ENCODE measurements at places on chromosomes 3 and 15.

DNA sequence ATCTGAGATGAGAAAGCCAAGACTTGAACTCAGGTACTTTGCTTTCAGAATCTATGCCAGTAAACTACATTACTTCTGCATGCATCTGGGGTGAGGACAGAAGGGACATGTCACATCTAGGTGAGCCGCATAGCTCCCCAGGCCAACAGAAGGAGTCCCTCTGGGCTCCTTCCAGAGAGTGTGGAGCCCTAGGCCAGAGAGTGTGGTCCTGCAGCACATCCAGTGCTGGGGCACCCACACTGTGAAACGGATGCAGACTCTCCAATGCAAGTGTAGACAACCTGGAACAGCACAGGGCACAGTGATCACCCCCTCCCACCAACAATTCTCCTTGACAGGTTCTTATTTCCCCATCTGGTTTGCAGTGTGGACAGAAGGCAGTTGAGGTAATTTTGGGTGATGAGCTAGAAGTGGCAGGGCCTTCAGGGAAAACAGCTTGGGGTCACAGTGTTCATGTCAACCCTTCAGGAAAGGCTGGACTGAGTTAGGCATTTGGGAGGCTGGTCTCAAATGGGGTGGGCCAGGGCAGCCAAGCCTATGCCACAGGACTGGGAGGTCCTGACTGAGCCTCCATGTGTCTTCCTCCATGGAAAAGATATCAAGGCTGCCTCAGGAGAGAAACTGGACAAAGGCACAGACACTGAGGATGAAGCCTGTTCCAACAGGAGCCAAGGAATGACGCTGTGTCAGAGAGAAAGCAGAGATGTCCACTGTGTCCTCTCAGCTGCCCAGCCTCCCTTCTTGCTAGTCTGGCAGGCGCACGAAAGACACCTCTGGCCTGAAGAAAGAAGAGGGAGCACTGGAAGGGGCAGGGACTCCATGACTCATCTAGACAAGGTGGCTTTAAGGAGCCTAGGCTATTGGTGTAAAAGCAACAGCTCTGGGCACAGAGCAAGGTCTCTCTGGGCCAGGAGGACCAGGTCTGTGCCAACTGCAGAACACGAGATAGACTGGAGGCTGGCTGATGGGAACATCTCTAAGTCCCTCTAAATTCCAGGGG, 1.7 kb downstream of the PLCD1 start:
- no peak for DNase-seq

GRCh38 chr15:42691308-42691707, 45.6 kb downstream of the CDAN1 start:
- no peak for DNase-seq

DNA sequence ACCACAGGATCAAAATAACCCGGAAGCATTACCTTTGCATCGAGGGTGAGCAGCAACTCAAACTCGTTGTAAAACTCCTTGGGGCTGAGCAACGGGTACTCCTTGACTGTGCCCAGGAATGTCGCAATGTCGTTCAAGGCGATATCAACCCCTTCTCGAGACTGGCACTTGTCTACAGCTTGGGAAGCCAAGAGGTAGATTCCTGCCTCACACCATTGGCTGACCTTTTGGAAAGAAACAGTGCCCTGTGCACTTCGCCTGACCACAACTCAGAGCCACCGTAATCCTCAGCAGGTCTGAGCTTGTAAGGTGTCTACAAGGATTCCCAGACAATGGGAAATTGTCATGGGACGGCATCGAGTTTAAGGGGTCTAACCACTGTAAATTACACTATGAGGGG, 43.9 kb downstream of the B3GNT5 start:
- DNase-seq: no peak

DNA sequence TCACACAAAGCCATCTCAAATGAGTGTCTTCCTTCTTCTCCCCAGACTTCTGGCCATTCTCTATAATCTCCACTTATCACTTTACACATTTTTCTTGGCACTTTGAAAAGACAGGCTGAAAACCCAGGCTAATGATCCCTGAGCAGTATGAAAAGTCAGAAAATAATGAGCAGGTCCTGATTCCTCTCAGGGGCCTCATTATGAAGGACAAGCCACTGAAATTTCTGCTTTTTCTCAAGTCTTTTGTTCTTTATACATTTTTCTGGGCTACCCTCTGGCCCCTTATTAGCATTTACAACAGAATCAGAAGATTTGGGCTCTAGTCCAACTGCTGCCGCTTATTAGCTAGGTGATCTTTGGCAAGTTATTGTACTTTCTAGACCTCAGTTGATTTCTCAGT, 9.5 kb upstream of the ST6GAL1 start:
- DNase-seq: no peak

DNA sequence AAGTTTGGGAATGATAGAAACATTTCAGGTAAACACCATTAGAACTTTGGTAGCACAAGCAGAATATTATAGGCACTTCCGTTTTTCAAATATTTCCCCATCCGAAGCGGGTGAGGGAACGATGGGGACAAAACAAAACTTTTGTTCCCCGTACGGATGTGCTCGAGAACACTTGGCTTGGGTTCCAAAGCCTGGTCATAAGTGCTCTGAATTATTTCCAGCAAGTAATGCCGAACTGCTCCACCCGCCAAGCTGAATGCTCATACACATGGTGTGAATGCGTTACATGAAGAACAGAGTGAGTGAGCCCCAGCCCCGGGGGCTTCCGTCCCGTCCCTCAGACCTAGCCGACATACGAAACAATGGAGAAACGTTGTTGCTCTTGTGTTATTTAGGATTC, 438.2 kb upstream of the ARRDC4 start:
- no peak for DNase-seq

DNA sequence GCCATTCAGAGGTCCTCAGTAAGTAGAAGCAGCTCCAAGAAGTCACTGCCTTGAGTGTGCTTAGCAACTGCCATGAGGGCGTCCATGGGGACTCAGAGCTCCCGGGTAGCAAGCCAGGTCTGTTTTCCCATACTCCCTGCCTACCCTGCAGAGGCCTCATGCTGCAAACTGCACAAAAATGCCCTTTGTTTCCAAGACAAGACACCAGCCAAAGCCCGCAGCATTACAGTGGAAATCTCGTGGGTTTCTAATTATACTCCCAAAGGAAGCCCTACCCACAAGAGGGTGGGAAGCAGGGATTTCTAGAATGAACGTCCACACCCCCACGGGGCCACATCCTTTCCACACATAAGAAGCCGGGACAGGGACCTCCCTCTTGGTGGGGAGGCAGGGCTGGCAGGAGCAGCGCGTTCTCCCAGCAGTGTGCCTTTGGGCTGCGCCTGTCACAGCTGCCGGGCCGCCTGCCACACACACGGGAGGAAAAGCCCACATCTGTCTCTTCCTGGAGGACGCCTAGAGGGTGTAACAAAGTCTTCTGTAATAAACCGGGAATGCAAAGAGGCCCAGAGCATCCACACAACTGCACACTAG, 31.1 kb downstream of the FAM174B start:
- DNase-seq: no peak
